ENCODE measurements at places on chromosomes 12 and 14.

DNA sequence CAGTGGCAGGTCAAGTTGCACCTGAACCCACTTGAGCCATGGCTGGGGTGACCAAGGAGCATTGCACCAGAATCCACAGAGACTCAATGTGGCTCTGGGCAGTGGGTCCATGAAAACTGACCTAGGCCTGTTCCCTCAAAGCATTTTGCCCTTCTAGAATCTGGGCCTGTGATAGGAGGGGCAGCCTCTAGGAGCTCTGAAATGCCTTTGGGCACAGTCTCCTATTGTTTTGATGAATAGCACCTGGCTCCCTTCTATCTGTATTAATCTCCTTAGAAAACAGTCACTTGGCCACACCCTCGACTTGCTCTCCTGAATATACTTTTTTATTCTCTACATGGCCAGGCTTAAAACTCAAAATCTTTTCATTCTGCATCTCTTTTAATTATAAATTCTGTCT, 14.1 kb upstream of the KRAS start:
- no peak for DNase-seq

GRCh38 chr14:60220917-60221316, 28.1 kb upstream of the PPM1A start:
- no peak for DNase-seq

DNA sequence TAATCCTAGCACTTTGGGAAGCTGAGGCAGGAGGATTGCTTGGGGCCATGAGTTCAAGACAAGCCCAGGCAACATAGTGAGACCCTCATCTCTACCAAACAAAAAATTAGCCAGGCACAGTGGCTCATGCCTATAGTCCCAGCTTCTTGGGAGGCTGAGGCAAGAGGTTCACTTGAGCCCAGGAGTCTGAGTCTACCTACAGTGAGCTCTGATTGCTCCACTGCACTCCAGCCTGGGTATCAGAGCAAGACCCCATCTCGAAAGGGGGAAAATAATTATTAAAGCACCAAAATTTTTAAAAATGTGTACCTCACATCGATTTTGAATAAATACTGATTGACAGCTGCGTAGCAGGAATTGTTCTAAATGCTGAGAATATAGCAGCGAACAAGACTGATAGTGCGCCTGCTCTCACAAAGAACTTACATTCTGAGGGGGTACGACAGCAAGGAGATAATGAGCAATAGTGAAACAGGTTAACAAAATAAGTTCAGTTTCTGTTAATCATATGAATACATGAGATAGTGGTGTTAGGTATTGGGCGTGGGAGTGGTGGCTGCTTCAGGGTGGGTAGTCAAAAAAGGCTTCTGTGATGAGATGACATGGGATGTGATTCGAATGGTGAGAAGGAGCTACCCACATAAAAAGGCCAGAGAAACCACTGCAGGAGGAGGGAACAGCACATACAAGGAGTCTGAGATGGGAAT, 19.6 kb downstream of the HCFC2 start:
- no peak for DNase-seq

- peak; percentile 25 for DNase-seq
Measured at GRCh38 chr12:15323480-15323879, 1.2 kb downstream of the PTPRO start.

GRCh38 chr14:50013198-50013918, 103.0 kb downstream of the VCPKMT start:
- DNase-seq: no peak

DNA sequence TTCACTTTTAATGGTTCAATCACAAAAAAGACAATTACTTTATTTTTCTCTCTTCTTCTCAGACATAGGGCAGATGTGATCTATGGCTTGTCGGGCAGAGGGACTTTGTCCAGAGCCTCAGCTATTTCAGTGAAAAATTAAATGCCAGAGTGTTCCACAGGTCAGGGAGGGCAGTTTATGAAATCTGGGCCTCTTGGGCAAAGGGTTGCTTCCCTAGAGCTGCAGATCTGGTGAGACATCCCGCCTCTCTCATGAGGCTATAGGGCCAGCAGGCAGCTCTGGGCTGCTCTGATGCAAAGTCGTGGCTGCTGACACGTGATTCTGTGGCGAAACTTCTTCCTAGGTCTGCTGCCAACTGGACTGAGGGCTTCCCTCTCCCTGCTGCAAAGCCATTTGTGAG, 6.0 kb downstream of the CLMN start:
- no peak for DNase-seq

- DNase-seq: no peak
Measured at GRCh38 chr14:23432946-23433345, 2.5 kb downstream of the MYH7 start.

DNA sequence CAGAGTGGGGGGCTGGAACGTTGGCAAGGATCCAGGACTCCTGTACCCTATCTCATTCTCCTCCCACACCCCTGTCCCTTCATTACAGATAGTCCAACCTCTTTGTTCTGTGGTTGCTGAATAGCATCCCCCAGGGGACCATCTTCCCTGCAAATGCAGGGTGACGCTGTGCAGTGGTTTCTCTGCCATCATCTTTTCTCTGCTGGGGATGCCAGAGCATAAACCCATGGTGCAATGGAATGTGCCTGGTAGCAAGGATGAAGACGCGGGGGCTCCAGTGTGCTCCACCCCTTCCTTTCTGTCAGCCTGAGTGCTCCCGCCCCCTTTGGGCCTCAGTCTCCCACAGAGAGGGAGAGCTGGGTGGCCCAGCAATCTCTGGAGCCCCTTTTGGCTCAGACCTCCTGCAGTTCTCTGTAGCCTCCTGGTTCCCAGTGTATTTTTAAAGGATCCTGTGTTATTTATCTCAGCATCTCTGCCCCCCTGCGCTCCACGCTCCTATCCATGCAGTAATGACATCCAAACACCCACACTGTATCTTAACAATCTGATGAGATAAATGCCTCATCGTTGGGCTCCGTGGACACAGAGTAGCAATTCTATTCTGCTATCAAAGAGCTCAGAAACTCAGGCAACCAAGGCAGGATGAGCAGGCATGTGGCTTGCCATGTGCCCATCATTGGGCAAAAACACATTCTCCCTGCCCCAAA, 212.8 kb downstream of the CACNA1C start:
- no peak for DNase-seq

- DNase-seq: no peak
Measured at GRCh38 chr14:32666308-32666707, 272.4 kb upstream of the NPAS3 start.

DNA sequence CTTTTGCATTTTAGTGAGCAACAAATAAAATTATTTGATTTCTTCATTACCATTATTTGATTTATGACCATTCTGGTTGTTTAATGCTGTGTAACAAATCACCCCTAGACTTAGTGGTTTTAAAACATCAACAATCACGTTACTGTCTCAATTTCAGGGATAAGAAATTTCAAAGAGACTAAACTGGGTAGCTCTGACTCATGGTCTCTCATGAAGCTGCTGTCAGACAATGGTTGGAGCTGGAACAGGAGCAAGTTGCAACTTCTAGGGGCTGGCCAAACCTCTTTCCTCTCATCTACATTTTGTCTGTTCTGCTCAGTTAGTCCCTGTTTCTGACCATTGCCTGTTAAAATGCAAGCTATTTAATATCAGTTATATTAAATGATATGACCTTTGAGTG, 517.0 kb downstream of the KCNH5 start:
- no peak for DNase-seq

DNA sequence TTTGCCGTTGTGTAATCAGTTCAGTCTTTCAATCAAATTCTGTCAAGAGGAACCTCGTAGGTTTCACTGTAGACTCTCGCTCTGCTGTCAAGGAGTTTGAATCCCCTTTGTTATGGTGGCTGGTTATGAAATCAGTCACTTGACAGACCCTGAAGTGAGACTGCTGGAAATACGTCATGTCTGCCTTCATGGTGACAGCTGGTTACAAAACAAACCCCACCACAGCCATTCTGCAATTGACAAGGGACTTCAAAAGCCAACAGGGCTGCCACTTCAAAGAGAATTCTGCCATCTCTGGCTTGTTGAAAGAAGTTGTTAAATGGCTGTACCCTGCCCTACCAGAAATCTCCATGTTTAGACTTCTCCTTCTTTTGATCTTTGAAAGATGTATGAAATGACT, 286.9 kb downstream of the ERC1 start:
- DNase-seq: no peak

DNA sequence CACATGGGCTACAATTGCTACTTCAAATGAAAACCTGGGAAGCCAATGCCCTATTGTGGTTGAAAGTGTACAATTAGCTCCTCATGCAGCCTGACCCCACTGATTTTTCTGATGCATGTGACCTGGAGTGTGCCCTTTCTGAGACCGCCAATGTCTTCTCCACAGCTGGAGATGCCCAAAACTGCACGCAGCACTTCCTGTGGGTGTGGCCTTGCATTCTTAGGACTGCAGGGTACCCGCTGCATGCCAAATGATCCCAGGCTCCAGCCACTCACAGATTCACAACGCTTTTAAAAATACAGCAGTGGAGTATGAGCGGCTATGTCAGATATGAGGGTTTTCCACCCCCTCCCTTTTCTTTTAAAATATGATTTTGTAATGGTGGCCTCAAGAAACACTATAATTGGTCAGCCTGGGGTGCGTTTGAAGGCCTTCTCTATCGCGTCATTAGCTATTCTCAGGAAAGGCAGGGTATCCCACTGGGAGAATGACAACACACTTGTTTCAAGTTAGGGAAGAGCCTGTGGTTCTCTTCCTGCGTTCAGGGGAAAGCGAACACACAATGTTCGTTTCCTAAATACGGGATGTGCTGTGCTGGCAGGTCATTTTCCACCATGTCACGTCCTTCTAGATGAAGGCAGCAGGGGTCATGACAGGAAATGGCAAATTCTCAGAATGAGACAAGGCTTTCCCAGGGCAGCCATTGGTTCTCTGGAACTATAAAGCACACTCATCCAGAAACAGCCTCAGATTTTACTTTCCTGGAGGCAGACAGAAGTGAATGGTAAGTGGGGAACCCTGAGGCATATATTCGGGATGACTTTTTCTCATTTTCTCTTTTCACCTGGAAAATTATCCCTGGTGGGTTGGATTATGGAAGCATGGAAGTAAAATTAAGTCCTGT, at the start of gene APOLD1:
Gene APOLD1 (plus strand): TSS at position 749 of the 904 bp plus-strand sequence. CDS start 33 bp downstream, at position 782.
- DNase-seq: no peak

DNA sequence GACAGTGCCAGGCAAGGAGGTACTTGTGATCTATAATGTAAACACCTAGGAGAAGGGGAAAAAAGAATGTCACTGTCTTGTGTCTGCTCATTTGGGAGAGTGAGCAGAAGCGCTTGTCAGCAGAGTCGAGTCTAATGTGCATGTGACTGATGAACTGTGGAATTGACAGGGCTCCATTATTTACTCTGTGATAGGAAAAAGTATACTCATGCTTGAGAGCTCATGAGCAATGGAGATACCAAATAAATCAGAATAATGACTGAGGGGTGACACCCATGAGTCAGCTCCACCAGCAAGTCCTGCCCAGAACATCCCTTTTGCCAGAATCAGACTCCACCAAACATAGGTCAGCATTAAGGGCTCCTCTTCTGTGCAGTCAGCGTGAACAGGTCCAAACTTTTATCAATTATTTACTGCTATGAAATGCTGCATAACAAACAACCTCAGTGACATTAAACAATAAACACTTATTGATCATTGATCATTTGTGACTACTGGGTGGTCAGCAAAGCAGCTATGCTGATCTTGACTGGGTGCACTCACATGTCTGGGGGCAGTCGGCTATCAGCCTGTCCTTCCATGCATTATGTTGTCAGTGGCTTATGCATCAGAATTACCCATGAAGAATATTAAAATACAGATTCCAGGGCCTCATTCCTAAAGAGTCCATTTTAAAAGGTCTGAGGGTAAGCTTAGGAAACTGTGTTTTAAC, 29.2 kb upstream of the WSCD2 start:
- peak; percentile 68 for DNase-seq

DNA sequence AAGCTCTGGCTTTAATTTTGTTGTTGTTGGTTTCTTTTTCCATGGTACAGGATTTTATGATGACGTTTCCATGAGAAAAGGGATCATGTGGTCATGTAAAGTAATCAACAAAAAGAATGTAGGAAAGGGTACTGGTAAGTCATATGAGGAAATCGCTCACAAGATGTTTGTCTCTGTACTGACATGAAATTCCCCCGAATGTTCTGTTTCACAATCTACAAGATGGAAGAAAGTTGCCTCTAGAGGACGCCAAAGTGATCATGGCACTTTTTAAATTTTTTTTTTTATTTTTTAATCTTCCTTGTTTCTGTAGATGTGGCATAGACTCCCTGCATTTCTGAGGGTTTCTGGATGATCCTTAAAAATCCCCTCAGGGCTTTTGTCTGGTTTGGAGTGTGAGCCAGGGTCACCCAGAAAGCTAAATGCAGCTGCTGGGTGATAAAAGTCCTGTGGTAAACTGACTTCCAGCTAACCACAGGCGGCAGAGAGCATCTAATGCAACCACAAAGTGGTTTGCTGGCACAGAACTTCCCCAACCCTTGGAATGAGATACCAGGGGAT, 393.5 kb downstream of the CCDC91 start:
- DNase-seq: no peak

- no peak for DNase-seq
Measured at GRCh38 chr14:61197416-61197815, 83.7 kb downstream of the TMEM30B start.

DNA sequence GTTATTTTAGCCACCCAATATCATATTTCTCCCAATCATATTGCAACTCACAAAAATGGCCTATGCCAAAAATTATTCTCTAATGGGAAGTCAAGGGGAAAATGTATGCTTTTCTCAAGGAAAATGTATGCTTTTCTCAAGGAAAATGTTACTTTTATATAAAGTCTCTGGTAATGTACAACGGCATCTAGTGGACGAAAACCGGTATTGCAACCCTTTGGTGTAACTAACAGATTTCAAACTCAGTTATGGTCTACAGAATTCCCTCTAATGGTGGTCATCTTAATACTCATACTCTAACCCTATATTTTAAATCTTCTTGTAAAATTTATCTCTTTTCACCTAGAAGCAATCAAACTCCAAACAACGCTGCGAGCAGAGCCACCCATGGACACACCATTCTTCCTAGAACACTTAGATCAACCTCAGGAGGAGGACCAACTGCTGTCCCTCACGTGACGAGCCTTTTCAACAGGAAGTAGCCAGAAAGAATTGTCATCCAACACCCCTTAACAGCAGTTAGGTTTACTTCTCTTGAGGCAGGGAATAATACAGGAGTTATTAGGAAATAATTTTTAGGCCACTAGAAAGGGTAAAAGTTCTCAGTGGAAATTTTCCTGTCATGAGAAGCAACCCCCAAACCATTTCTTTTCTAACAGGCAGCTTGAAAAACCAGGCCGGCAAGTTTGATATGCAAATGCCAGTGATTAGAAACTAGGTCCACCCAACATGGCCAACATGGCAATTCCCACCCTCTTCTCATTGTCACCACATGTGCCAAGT, 20.1 kb downstream of the APOBEC1 start:
- DNase-seq: peak; percentile 28

DNA sequence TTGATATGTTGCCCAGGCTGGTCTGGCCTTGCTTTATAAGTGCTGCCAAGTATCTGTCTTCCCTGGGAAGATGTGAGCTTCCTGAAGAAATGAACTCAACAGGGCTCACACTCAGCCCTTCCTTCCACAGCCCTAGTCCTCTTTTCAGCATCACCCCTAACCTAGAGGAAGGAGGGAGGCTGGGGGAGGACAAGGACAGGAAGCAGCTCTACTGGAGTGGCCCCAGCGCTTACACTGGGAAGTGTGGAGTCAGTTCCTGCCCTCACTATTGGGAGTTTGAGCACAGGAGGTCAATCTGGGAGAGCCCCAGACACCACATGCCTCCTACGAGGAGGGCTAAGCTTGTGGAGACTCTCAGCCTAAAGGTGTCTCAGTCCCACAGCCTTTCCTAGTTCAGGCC, 16.8 kb downstream of the GALNT6 start:
- no peak for DNase-seq
